GM18507 (cell line): ENCODE measurements at places on chromosomes 7 and 10.
A peak's percentile ranks its signal among the peaks of the same experiment; 100 is the strongest.

DNA sequence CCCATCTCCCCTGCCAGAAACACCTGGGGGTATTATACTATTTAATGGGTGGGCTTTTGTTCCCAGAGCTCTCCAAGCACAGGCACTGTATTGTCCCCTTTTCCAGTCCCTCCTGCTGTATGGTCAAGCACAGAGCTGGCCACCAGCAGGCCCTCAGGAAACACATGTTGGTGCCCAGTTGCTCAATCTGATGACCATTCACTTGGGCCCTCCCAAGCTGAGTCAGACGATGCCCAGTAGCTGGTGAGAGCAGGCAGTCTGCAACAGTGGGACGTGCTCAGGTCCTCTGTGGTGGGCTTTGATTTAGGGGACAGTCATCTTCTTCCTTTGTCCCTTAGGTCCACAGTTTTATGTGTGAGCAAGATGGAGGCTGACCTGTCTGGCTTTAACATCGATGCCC lies 11.8 kb downstream of the SFXN2 start:
- no peak for DNase-seq

- DNase-seq: no peak
Measured at GRCh38 chr7:36190447-36191291, 37.6 kb downstream of the EEPD1 start.

GRCh38 chr7:101114492-101114891 lies 12.4 kb upstream of the SERPINE1 start:
- DNase-seq: no peak

GRCh38 chr7:109950821-109951564 lies 1139.9 kb upstream of the LRRN3 start:
- DNase-seq: no peak

DNA sequence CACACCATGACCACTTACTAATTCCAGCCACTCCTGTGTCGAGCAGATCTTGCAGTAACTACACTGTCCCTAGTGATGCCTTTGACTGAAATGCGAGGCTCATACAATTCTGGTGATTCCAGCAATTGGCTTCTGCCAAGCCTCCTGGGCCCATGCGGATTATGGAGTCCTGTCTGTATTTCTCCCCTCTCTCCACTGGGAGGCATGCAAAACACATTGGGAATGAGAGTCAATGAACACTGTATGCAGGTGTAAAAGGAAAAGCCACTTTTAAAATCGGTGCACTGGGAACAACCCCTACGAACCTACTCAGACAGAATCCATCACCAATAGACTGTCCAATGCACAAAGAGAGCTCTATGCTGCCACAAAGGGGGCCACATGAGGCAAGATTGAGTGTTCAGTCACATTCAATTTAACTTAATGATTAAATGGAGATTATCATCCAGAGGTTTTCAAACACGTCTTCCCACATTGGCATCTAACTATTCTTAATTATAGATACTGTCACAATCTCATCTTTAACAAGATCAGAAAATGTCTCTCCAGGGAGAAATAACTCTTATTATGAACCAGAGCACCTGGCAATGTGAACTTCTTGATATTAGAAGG lies 550.6 kb downstream of the GLRX3 start:
- DNase-seq: no peak

- DNase-seq: no peak
Measured at GRCh38 chr10:19719284-19719683, 96.9 kb upstream of the PLXDC2 start.

DNA sequence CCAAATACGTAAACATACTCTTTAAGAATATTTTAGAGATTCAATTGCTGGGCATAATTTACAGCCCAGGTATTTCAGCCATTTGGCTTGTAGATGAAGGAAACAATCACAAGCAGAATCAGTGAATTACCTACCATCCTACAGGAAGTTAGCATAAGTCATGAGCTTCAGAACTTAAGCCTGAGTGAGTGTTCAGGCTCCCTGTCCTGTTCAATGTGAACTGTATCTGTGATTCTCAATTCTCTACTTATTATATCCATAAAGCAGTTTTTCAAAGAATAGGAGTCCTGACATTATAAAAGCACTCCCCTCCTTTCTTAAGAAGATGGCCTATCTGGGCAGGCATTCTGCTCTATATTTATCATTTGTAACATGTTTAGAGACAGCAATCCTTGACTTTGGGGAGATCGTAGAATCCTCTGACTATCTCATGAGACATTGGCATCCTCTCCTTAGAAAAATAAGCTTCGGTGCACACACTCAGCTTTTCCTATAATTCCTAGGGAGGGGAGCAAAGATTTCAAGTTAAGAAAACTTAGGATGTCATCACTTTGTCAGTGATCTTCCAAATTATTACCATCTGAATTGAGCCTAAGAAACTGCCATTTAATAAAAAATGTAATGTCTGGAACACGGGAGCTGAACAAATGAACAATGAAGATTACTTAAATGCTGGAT lies 645.2 kb upstream of the IGFBP3 start:
- DNase-seq: no peak

- DNase-seq: no peak
Measured at GRCh38 chr7:101618207-101618839, 10.8 kb downstream of the MYL10 start.

- no peak for DNase-seq
Measured at GRCh38 chr10:32680803-32681557, 235.0 kb downstream of the CCDC7 start.

DNA sequence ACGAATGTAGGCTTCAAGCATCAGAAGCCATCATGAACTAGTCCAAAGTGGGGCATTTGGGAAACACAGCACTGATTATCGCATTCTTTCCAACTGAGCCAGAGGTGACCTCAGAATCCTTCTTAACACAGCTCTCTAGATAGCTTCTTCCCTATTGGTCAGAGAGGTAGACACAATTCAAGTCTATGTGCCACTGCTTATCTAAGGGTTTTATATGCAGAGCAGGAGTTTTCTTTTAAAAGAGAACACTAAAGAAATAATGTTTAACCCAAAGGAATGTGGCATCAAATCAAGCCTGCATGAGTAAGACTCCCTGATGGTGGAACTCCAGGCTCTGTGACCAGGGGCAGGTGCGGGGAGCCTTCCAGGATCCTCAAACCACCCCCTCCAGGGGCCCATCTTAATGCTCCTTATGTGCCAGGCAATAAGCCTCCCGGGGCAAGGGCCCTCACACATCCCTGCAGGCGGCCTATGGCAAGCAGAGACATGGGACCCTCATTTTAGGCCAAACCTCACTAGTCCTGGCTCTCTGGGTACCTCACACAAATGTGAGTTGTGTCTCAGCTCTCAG lies 13.8 kb downstream of the HSPA12A start:
- DNase-seq: no peak

DNA sequence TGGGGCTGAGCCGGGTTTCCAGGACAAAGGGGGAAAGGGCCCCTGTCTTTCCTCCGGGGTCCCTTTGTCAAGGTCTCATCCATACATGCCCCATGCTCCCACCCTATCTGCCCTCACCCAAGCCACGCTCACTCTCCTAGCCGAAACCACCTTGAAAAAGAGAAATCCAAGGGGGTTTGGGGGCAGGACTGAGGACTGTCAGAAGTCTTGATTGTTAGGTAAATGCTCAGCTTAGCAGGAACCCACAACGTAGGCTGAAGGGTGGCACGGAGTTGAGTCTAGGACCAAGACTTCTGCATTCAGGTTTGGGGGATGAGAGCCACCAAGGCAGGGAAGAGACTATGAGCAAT lies 719 bp upstream of the PGAM2 start:
- DNase-seq: no peak

GRCh38 chr7:44062903-44063295 lies 2.5 kb downstream of the PGAM2 start:
- DNase-seq: no peak

- DNase-seq: no peak
Measured at GRCh38 chr10:269440-270074, 134.3 kb downstream of the ZMYND11 start.

GRCh38 chr7:1768832-1769231 lies 98.8 kb downstream of the ELFN1 start:
- DNase-seq: no peak

DNA sequence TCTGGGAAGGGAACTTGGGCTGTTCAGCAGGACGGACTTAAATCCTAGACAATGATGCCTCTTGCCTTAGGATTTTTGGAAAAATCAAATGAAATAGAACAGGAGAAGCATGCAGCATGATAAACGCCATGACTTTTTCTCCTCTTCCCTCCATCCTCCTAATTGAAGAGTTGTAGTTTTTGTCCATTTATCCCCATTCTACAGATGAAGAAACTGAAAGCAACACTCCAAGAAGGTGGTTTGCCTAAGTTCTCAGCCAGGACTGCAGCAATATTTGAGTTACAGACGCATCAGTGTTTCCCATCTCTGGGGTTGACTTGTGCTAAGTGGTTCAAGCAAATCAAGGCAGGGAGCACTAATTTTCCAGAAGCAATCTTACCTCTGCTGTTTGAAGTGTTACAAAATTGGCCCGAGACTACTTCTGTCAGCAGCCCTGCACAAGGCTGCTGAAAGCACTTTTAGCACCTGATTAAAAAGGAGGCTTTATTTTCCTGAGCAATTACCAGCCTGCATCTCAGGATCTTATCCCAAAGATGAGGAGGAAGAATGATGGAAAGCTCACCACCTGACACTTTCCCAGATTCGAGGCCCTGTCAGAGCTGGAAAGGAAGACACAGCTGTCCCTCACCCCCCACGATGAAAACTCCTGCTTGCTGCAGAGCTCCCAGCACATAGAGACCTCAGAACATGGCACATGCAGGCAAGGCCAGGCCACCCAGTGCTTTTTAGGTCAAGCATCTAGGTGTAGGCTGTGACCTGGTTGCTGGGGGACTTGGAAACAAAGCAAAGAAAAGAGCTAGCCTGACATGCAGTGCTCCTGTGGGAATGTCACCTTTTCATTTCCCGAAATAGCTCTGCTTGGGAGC lies 19.7 kb upstream of the C10orf71 start:
- no peak for DNase-seq

DNA sequence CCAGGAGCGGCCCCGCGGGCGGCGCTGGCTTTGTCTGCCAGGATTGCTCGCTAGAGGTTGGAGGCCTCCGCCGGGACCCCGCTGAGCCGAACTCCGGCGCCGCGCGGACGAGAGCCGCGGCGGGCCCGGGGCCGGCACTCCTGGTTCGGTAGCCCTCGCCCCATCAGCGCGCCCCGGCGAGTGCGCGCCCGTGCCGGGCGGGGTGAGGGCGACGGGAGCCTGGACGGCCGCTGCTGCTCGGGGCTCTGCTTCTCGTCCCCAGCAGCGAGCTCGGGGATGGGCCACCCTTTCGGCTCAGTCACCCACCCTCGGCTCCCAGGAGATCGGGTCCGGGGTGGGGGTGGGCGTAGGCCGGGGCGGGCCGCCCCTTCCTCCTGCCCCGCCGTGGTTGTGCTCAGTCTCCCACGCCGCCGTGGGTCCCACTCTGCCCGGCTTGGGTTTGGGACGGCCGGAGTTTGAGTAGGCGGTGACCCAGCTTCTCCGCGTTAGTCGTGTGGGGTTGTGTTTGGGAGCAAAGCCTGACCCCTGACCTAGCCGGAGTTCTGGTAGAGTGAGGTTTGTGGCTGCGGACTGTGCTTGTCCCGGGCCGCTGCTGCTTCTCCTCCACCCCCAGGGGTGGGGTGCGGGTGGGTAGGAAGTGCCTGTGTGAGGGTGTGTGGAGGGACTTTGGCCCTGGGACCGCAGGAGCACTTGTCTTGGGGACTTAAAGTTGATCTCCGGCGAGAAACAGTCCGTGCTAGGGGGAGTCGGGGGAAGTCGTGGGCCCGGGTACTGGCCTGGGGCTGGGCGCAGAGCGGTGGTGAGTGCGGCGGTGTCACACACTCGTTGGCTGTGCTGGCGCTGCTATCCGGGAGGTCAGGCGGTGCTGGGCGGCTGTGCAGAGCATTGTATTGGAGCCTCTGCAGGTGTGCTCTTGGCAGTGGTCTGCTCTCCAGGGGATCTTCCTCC lies 677 bp downstream of the TSPAN14 start:
- no peak for DNase-seq

DNA sequence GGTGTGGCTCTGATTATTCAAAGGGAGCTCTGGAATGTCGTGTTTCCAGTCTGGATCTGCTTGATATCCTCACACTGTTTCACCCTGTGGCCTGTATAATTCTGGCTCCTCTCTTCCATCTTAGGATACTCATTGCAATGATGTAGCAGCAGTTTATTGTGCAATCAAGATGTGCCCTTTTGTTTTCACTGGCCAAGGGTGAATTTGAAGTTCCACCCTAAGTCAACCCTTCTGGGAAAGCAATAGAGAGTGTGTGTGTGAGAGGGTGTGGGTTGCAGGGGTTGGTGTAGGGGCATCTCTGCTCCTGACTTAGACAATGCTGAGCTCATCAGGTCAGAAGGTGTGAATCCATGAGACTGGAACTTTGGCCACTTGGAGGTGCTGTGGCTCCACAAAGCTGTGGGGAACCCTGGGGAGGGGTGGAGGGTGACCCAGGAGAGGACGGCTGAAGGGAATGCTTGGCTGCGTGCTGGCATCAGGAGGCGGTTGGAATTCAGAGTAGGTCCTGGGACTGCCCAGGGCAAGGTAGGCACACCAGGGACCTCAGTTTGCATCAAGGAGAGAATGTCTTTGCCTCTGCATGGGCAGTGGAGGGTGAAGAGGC lies 118.0 kb upstream of the PRSS58 start:
- no peak for DNase-seq

DNA sequence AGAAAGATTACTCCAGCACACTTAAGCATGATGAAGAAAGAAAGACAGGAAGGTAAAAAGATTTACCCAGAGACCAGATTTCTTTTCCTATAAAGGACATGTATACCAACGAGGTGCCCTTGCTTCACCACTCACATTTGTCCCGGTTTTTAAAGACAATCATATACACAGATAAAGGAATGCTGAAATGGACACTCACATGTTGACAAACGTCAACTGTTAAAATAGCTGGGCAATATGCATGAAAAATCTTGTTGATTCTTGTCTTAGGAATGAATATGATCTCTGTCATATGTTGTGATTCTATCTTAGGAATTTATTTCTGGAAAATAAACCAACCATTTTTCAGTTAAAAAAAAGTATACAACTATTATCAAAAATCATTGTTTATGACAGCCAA lies 158.2 kb downstream of the SRPK2 start:
- no peak for DNase-seq

DNA sequence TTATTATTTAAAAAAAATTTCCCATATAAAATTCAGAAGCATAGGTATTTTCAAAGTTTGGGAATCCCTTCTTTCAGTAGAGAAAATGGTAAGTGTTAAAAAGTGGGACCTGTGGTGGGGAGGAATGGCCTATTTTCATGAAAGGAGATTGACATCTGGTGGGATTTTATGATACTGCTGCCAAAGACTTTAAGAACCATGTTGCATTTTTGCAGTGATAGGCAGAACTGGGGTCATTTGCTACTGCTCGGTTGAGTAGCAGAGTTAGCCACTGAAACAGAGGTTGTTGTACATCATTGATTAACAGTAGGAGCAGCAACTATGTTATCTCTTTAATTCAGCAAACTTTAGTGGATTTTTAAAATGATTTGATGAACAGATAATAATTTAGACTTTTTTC lies 4.4 kb downstream of the BICC1 start:
- DNase-seq: no peak

GRCh38 chr10:8273749-8274148 lies 219.3 kb downstream of the GATA3 start:
- no peak for DNase-seq

- DNase-seq: peak; percentile 48
Measured at GRCh38 chr10:100743626-100744135, 1.7 kb upstream of the PAX2 start.
